HepG2 (cell line): ENCODE measurements at places on chromosomes 3 and 15. TPM values are rescaled to one million over a fixed set of nuclear protein-coding genes. Genes with fewer than 3 reads are reported as not detected.

DNA sequence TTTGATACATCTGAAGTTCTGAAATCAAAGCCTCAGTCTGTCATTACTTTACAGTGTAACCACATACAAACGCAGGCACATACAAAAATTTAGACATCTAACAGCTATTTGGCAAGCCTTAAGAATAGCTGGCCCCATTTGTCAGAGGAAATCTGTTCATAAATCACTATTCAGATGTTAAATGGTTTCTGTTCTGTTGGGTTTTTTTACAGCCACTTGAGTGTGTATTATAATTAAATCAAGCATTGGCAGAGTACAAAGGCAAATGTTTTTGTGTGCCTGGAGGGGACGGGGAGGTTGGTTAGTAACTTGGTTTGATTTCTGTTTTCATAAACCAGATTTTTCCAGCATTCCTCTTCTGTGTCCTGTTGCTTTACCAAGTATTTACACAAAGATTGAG is 24.1 kb downstream of the PIGB start:
- no peak for DNase-seq

GRCh38 chr3:114216186-114216970 is 21.0 kb downstream of the ZNF80 start:
- no peak for DNase-seq

DNA sequence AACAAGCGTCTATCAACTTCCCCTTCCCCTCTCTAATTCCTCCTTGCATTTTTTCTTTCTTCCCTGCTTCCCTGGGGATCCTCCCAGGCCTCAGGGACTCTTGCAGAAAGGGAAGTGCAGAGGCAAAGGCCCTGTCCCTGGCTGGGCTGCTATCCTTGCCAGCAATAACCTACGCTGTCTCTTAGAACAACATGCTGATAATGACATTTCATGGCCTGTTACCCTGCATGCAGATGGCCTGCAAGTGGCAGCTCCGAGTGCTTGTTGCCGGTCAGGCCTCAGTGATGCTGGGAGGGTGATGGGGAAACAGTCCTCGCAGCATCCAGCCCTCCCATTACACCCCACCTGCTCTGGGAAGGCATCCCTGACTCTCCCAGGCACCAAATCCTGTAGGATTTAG is 167.6 kb downstream of the RAB11A start:
- DNase-seq = no peak

DNA sequence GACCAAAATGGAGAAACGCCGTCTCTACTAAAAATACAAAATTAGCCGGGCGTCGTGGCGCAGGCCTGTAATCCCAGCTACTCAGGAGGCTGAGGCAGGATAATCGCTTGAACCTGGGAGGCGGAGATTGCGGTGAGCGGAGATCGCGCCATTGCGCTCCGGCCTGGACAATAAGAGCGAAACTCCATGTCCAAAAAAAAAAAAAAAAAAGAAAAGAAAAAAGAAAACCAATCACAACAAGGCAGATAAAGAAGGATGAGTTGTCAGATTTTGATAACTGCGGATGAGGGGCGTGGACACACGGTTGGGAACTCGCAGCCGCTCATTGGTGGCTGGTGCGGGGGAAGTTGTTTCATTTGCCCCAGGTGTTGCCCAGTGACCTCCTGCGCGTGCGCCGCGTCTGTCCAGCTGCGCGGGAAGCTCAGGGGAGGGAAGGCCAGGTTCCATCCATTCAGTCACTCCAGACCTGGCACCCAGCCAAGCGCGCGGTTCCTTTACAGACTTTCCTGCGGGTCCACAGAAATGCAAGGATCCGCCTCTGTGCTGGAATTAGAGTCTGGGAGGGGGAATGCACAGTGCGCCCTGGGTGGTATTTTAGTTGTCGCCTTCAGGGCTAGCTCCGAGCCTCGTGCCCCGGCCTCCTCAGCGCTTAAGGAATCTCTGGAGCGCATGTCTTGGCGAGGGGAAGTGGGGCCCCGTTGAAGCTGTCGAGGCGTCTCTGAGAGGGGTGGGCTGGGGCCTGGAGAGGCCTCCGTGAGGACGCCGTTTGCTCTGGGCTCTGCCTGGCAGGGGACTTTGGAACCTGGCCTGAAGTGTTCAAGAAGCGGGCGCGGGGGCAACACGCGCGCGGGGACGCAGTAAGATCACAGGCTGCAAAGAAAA is 708 bp upstream of the GCHFR start:
- DNase-seq = peak; percentile 85

DNA sequence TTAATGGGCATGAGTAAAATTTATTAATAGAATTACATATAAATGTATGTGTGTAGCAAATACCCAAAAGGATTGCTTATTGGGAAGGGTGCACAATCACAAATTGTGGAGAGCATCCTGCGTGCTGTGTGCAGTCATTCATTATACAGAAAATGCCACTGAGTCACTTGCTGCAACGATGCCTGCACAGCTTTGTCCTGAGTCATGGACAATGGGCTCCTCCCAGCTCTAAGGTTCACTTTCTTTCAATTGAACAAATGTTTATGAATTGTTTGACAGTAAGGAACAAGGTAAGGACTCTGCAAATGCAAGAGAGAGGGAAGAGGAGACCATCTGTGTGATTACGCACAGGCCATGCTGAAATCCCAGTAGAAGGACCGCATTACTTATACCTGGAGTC is 18.7 kb downstream of the CFAP161 start:
- no peak for DNase-seq

DNA sequence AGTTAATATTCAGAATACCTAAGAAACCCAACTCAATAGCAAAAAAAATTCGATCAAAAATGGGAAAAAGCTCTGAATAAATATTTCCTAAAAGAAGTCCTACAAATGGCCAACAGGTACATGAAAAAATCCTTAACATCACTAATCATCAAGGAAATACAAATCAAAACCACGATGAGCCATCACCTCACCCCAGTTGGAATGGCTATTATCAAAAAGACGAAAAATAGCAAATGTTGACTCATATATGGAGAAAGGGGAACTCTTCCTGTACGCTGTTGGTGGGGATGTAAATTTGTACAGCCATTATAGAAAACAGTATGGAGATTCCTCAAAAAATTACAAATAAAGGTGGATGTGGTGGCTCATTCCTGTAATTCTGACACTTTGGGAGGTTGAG is 29.6 kb upstream of the SGO1 start:
- DNase-seq = no peak

DNA sequence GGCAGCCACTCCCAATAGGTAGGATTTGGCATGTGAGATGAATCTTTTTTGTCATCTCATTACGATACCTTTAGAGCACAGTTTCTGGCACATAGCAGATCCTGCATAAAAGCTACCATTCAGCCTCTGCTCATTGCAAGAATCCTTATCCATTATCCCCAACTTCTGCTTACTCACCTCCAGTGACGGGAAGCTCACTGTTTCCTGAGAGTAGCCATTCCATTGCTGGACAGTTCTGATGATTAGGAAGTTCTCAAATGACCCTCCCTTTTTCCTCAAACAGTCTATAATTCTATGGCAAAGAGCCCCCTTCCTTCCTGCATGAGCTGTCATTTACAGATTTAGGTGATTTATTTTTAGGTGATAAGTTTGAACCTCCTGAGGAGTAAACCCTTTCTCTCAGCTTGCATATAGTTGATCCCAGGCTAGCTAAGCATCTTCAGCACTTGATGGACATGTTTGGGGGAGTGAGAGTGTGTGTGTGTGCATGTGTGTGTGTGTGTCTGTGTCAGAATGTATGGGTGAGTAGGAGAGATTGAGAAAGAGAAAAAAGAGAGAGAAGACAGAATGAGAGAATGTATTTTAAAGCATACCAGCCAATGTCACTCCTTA is 109.7 kb downstream of the LSM3 start:
- no peak for DNase-seq

GRCh38 chr3:156847752-156848448 is 21.7 kb downstream of the LEKR1 start:
- DNase-seq = no peak

GRCh38 chr3:129654131-129654530 is 47.7 kb upstream of the PLXND1 start:
- DNase-seq = no peak

The DCLK3 gene
- not detected in 2 replicates for polyA plus RNA-seq
